ENCODE measurements at places on chromosomes 6 and 20.
A peak's percentile ranks its signal among the peaks of the same experiment; 100 is the strongest.

GRCh38 chr6:150176152-150176551 is 33.3 kb downstream of the PPP1R14C start:
- no peak for DNase-seq

GRCh38 chr6:160121558-160121957 is at the start of gene SLC22A1:
Gene SLC22A1 (plus strand): TSS chr6:160121815. CDS start chr6:160121936, 121 bp downstream.
- DNase-seq = no peak

DNA sequence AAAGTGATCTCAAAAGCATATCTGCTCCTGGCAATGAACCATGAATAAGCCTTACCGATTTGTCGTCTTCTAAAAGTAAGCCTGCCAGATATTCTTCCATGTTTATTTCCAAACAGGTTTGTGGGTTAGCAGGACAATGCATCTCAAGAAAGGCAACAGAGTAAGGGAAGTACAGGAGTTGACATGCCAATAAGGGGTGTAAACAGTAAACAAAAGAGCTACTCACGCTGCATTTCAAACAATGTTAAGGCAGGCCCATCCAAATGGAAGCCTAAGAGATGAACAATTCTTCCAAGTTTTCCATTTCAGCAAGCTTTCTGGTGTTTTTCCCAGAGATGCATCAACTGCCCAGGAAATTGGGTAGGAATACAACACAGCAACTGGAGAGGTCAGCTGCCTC is 27.8 kb upstream of the CRIP3 start:
- DNase-seq = peak; percentile 29

- DNase-seq = no peak
These were observed 46.0 kb downstream of the EYA2 start for GRCh38 chr20:46940616-46941015.

GRCh38 chr20:62142252-62143080 is 728 bp downstream of the PSMA7 start:
- DNase-seq = no peak
